ENCODE measurements at places on chromosomes 11 and 22.

DNA sequence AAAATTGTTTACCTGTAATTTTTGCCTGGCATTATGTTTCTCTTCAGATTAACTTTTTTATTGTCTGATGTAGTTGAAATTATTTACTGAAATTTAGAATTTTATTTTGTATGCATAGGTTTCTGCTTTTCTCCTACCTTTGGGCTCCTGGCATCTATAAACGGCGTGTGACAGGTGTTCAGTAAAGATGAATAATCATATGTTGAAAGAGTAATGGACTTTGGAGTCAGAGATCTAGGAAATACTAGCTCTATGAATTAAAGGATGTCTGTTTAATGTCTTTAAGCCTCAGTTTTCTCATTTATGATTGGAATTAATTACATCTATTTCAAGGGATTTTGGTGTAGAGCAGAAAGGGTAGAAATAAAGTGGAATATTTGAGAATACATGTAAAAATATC is 7.2 kb upstream of the ANGPTL5 start:
- no peak for DNase-seq

DNA sequence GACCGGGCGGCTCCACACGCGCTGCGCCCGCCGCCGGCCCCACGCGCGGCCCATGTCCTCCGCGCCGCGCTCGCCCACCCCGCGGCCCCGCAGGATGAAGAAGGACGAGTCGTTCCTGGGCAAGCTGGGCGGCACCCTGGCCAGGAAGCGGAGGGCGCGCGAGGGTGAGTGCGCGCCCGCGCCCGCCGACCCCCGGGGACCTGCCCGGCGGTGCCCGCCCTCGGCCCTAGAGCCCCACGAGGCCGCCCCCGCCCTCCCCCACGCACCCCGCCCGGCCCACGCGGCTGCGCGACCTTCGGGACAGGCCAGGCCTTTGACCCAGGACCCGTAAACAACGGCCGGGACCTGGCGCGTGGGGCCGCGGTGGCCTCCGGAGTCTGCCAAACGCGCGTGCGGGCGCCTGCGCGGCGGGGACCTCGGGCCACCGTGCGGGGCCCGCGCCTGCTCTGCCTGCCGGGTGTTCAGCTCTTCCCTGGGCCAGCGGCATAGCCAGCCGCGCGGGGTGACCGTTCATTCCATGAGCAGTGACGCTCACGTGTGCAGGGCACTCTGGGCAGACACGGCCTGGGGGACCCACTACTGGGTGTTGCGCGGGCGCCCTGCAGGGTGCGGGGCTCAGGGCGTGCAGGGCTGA is at the start of gene PARVB:
Gene PARVB, plus strand, starts transcription at position 15 of the 634 bp plus-strand sequence. Its CDS starts 38 bp downstream, at position 53.
- DNase-seq, result peak; percentile 65

DNA sequence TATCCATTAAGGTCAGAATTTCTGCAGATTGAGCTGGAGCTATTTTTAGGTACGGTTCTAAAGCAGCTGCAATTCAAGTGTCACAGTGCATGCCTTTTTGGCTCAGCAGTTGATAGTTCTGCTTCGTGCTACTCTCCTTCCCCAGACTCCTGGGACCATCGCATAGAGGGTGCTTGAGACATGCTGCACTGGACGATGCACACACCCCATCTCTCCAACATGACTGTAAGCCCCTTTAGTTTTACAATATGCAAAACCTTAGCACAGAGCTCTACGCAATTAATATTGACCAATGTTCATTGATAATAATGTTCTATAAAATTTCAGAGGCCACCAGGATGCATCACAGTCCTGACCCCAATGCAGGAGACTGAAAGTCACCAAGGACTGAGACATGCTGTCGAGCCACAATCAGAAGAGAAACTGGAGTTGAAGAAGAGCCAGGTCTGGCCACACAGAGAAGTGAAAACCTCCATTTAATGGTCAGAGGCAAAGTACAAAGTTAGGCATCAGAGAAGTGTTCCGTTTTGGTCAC is 120.9 kb upstream of the ZC3H12C start:
- no peak for DNase-seq

DNA sequence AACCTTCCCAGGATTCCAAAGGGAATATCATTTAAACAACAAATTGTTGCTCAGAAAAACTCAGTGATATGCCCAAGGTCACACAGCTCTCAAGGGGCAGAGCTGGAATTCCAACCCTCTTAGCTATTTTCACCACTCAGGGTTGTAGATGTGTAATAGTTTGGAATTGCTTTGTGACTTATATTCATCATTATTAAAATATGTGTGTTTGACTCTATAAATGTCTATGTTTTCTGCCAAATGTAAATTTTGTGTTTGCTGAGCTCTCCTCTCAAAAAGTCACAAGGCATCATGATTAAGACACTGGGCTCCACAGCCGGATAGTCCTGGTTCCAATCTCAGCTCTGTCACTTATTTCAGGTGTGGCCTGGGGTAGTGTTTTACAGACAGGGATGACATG is 407.3 kb downstream of the TMEM135 start:
- DNase-seq, result no peak

GRCh38 chr11:116330439-116331185 is 442.2 kb downstream of the BUD13 start:
- DNase-seq, result no peak

- no peak for DNase-seq
Measured at GRCh38 chr11:117199916-117200812, 994 bp downstream of the TAGLN start.

DNA sequence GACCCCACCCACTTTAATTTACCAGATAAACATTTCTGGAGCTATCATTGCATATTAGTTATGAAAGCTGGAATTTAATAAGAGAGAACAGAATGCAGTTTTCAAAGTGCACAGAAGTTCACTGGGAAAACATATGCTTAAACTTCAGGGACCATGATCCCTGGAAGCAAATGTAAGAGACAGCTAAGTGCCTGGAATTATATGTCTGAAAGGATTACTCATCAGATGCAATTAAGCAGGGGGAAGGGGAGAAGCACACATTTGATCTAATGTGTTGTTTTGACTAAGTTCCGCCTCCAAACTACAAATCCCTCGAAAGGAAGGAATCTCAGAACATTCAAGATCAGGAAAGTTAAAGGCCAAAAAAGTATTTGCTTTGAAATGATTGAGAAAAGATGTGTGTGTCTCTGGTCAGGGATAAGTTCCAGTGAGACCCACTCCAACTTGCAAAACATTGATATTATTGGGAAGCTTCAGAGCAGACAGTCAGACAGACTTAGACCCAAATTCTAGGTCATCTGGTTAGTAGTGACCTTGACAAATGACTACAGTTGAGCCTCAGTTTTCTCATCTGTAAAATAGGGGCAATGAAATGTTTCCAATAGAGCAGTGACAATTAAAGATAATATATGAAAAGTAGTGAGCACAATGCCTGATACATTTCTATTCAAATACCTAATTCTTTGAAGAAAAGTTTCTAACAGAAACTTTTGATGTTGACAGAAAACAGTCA is 147.6 kb downstream of the ME3 start:
- no peak for DNase-seq

- no peak for DNase-seq
Measured at GRCh38 chr11:76424379-76424778, 20.4 kb upstream of the EMSY start.

GRCh38 chr11:8301622-8302021 is 37.9 kb upstream of the LMO1 start:
- no peak for DNase-seq

- DNase-seq, result no peak
Measured at GRCh38 chr11:121412711-121413415, 39.3 kb upstream of the SORL1 start.

DNA sequence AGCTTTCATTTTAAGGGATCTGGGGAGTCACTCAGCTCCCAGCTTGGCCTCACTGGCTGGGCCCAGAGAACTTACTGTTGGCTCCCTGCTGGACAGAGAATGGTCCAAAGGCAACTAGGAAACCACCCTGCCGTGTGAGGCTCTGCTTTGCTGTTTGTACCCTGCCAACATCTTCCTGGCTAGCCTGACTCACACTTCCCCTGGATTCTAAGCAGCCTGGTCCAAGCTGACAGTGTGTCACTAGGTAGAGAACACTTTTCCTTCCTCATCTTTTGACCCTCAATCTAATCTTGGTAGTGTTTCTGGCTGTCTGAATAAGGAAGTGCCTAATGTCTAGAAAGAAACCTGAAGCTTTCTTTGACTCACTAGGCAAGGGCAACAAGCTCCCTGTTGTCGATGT is 76.7 kb downstream of the FAR1 start:
- DNase-seq, result no peak

DNA sequence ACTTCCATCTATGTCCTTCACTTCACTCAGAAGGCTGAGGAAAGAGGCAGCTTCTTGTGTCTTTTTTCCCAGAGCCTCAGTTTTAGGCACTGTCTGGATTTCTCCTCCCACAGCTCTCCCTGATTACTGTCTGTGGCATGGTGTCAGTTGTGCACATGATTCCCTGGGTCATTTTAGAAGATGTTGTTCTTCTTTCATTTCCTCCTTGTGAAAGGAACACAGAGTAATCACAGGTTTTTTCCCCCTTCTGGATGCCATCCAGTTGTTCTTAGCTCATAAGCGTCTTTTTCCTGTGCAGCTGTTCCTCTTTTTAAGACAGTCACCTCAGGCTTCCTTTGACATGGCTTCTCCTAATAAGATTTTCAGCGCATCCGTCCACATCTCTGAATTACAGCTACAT is 212.2 kb downstream of the FAM181B start:
- DNase-seq, result no peak

- DNase-seq, result no peak
Measured at GRCh38 chr11:68826726-68827125, 15.0 kb downstream of the CPT1A start.

DNA sequence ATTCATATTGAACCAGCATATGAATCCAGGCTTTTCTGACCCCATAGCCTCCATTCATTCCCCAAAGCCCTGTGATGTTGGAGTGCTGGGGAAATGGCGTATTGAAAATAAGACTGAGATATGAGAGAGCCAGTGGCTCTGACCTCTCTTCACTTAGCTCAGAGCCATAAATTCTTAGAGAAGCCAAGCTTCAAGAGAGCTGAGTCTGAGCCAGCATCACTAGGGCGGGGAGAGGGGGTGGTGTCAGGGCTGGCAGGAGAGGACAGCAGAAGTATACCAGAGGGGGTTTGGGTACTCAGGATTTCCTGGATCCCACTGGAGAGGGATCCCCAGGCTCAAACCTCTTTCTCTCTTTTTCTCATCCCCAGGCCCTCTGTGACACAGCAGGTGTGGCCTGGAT is 16.7 kb upstream of the MOGAT2 start:
- no peak for DNase-seq
